PC-3 (cell line): ENCODE measurements at places on chromosomes 6 and 20. TPM values are rescaled to one million over a fixed set of nuclear protein-coding genes. Genes with fewer than 3 reads are reported as not detected.

EDN1 gene
- total RNA-seq, result 21.9 and 25.6 TPM in 2 replicates

TMEM74B gene
- 6.3 and 18.4 TPM in 2 replicates for total RNA-seq

GPR6 gene
- total RNA-seq, result not detected in 2 replicates

PNPLA1 gene
- 0.29 TPM in 1 of 2 replicates, not detected in the other for total RNA-seq
